ENCODE measurements at places on chromosomes 13 and 19.

DNA sequence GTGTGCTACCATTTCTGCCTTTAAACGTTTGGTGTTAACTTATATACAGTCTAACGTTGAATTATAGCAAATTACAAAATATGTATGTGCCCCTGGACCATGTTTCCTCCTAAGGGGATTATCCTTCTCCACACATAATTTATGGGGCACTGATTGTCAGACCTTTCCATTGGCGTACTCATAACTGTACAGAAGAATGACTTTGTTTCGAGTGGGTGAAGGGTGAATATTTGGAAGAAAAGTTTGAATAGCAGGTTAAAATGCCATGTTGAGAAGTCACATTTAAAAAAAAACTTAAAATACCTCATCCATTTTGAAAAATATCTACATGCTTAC, 58.8 kb downstream of the SLC10A2 start:
- DNase-seq: no peak

DNA sequence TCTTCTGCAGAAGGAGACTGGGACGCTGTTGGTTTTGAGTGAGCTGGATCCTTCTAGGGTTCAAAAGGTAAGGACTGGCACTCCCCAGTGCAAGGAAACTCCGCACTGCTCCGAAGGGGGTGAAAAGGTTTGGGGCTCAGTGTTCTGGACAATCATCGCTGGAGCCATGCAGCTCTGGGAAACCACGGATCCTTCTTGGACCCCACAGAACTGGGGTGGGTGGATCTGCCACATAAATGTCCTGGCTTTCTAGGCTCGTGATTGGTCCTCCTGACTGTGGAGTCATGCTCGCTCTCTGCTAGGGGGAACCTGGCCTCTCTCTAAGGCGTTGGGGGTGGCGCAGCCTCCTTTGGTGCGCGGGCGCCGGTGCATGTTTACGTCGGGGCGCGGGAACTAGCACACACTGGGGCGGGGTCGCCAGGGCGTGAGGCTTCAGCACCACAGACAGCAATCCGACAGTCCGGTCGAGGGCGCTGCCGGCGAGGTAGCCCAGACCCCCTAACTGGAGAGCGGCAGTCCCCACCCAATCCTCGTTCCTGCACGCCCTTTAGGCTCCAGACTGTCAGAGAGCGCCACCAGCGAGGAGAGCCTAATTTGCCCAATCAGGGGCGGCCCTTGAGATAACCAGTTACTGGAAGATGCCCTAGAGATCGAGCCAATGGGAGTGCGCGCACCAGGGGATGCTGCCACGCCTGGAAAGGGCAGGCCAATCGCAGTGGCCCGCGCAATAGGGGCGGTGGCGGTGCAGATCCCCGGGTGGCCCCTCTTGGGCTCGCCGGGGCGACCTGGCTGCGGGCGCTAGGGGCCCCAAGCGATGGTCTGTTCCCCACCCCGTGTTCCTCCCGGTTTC, 913 bp upstream of the ELAVL3 start:
- DNase-seq: peak; percentile 94

DNA sequence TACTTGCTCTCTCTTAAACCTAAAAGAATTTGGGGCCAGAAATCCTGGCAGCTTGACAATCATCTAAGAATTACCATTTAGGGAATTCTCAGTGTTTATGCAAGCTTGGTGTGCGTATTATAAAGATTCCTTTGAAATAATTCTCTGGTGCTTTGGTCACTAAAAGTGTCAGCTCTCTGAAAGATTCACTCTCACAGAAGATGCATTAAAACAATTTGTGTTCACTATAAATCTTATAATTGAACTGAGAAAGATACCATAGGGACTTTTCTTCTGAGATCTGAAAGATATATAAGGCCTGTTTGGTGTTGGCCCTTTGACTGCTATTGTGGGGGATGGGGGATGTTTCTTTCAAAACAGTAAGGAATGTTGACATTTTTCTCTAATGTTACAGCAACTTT, 27.3 kb downstream of the EPSTI1 start:
- no peak for DNase-seq

GRCh38 chr13:102386461-102386860, 15.4 kb downstream of the FGF14 start:
- no peak for DNase-seq

DNA sequence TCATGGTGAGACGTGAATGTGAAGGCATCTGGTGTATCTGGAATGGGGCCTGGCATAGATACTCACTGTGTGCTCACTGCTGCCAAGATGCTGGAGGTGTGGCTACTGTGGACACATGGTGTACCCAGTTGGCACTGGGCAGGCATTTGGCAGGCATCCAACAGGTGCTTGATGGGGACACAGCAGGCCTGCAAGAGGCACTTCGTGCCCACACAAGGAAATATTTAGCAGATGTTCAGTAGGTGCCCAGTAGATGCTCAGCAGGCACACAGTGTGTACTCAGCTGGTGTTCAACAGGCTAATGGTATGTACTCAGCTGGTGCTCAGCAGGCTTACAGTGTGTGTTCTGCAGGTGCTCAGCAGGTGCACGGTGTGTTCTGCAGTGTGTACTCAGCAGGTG, 14.2 kb downstream of the CRTC1 start:
- no peak for DNase-seq

- DNase-seq: no peak
Measured at GRCh38 chr13:39783051-39783450, 127.6 kb downstream of the COG6 start.

- no peak for DNase-seq
Measured at GRCh38 chr19:9166846-9167245, 11.9 kb upstream of the OR7D2 start.

DNA sequence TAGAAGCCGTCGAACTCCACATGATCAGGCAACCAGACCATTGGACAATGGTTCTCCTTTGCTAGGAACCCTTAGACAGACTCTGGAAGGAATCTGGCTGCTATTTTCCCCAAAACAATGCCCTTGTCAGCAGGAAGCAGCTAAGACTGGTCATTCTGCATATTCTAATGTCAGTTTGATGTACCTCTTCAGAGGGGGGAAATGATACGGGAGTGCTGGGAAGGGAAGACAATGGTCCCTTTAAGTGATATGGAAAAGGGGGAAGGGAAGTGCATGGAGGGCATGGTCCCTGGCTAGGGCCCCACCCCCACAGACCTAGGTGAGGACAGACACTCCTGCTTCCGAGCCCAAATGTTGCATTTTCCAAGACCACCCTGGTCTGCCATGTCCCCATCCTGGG, 389.0 kb upstream of the SLITRK6 start:
- no peak for DNase-seq

- no peak for DNase-seq
Measured at GRCh38 chr19:35260694-35261304, 8.0 kb upstream of the USF2 start.

DNA sequence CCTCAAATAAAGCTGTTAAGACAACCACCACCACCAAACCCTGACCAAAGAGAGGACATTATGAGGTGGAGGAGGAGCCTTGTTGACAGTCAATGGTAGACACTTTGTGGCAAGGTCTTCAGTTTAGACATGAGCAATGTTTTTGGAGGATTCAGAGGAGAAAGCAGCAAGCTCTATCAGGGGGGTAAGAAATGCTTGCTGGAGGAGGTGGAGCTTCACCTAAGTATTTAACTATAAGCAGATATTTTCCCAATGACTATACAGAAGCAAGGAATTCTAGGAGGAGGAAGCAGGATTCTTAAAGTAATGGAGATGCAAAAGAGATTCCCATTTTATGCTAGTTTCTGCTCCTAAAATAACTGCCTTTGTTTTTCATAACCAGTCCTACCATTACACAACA, 74.2 kb downstream of the TRPC4 start:
- no peak for DNase-seq

DNA sequence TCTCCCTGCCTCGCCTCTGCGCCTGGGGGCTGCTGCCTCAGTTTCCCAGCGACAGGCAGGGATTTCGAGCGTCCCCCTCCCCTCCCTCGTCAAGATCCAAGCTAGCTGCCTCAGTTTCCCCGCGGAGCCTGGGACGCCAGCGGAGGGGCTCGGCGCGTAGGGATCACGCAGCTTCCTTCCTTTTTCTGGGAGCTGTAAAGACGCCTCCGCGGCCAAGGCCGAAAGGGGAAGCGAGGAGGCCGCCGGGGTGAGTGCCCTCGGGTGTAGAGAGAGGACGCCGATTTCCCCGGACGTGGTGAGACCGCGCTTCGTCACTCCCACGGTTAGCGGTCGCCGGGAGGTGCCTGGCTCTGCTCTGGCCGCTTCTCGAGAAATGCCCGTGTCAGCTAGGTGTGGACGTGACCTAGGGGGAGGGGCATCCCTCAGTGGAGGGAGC, 722 bp upstream of the ICAM1 start:
- no peak for DNase-seq

- no peak for DNase-seq
Measured at GRCh38 chr19:18307271-18307681, 15.6 kb downstream of the LSM4 start.

DNA sequence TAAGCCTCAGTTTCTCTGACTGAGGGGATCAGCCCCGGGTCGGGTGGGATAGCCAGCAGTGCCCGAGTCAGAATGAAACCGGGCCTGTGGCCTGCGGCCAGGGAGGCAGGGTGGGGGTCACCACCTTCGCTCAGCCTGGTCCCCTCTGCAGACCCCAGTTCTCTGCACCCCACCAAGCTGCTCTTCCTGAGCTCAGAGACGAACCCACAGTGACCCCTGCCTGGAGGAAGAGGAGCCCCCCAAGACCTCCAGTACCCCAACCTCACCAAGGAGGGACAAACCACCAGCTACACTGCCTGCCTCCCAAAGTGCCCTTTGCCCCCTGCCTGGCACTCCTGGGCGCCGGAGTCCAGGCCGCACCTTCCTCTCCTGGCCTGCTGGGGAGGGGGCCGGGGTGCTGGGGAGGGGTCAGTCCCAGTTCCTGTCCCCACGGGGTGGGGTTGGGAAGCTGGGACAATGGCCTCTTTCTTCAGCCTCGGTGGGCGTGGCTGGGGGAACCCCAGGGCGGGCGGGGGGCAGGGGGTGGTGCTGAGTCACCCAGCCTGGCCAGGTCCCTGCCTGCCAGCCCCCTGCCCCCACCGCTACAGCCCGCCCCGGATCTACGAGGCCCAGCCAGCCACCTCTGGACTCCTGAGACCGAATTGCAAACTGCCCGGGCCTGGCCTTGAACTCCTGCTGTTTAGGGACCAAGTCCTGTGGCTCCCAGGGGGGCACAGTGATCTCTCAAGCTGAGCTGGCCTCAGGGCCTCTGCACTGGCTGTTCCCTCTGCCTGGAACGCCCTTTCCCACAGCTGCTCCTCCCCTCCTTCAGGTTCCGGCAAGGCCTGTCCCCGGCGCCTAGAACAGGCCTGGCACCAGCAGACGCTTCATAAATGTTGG, 14.3 kb downstream of the ZBTB7A start:
- DNase-seq: no peak
